Thoracic aorta (tissue), 2 donors: ENCODE measurements at places on chromosomes 1 and 21. TPM values are rescaled to one million over a fixed set of nuclear protein-coding genes. Genes with fewer than 3 reads are reported as not detected.

- no peak for DNase-seq
These were observed 937 bp downstream of the CD48 start for GRCh38 chr1:160710517-160711252.

The MAN1A2 gene
- 48.7 TPM for total RNA-seq

GRCh38 chr1:43388613-43389012 lies 987 bp downstream of the MED8 start:
- no peak for DNase-seq

DNA sequence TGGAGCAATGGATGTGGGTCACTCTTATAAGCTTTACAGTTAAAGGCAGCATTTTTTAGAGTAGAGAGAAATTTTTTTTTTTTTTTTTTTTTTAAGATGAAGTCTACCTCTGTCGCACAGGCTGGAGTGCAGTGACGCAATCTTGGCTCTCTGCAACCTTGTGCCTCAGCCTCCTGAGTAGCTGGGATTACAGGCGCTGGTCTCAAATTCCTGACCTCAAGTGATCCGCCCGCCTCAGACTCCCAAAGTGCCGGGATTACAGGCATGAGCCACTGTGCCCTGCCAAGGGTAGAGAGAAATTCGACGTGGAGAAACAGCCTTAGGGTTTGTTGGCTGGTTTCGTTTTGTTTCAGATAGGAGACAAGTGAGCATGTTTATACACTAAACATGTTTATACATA lies 594.2 kb upstream of the ADAMTS5 start:
- DNase-seq: no peak

The OPRD1 gene
- not detected for total RNA-seq
